Stimulated activated CD4-positive, alpha-beta T cell treated with anti-CD3 and anti-CD28 coated beads, TNF-alpha, amount 100 ng/mL, for 4 hours (primary cell): ENCODE measurements at places on chromosomes 1 and 21.

DNA sequence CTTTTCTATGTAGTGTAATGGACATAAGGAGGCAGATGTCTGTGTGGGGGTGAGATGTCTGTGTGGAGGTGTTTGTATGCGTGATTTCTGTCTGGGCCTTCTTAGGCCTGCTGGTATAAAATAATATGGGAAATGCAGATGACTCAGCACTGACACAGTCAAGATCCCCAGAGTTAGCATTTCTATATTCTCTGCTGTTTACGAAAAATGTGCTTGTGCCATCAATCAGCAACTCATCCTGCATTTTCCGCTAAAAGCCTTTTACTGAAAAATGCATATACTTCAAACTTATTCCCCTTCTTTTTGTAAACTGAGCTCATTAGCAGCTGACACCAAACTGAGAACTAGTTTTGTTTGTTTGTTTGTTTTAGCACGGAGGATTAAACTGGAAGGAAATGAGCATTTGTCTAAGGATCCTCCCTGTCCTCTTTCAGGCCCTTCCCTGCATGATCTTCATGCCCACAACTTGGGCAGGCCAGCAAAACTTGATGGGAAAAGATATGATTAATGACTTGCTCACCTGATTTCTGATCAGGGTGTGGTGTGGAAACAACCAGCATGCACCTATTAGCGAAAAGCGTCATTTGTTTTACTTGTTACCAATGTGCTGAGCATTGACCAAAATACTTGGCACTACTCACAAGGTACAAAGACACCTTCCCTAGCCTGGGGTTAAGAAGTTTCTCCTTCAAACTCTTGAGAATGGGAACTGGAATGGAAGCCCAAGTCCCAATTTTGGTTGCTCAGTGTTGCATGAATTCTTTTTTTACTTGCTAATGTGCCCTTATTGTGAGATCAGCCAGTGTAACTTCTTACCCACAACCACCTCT is 77.4 kb downstream of the NDUFS5 start:
- DNase-seq: no peak

- no peak for DNase-seq
Measured at GRCh38 chr1:243508303-243508713, 252.5 kb downstream of the SDCCAG8 start.

- DNase-seq: no peak
Measured at GRCh38 chr21:44666401-44667320, at the start of gene KRTAP12-2. TSS of gene KRTAP12-2 (minus strand) at chr21:44666927. CDS start at chr21:44666886, 41 bp downstream.

- DNase-seq: no peak
Measured at GRCh38 chr1:111480674-111481073, 6.9 kb downstream of the C1orf162 start.

- DNase-seq: no peak
Measured at GRCh38 chr1:180842491-180843275, 70.0 kb upstream of the KIAA1614 start.

GRCh38 chr1:174001573-174001972 is 20.6 kb downstream of the RC3H1 start:
- DNase-seq: no peak

DNA sequence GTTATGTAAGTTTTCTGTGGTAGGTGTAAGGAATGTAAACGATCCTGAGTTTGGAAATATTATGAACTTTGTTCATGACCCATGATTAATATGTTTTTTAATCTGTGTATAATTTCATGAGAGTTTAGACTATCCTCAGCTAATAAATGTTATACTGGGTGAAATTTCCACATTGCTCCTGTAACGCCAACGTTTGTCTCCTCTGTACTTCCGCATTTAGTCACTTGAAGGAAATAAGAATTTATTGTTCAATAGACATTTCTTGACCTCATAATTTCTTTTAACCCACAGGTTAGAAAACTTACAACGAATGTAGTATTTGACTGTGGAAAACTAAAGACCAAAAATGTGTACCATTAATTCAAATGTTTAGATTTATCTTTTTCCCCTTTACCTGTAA is 876 bp downstream of the KCNJ15 start:
- DNase-seq: no peak

GRCh38 chr1:20936621-20937020 is 149.5 kb upstream of the HP1BP3 start:
- no peak for DNase-seq

DNA sequence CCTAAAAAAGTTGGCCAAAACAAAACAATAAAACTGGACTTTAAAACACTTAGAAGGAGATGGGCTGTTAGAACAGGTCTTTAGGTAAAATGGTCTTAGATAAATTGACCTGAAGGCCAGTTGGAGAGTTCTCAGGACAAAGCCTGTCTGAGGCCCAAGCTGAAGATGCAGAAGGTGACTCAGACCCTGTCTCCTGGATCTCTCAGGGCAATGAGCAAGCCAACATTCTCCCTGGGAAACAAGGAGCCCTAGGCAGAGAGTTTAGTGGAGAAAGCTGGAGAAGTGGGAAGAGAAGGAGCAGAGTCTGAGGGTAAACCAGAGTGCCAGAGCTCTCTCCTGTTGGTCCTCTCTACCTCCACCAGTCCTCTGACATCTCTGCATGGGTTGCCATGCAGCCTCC is 70.1 kb downstream of the FCRL5 start:
- DNase-seq: no peak
